ENCODE measurements at places on chromosomes 3 and 15.

DNA sequence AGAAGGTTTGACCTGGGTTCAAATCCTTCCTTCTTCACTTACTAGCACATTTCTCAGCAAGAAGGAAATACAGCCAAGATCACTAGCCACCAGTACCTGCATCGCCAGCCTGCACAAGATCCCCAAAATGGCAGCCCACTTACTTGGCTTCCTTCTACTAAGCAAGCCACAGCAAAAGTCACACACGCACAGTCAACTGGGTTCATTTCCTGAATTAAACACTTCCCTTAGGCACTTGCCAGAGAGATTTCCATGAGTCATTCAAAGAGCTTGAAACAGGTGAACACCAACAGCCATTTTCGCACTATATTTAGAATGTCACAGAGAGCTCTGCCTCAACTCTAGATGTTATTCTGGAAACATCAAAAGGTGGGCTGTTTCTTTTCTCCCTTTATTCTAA, 42.6 kb downstream of the MGLL start:
- no peak for DNase-seq

DNA sequence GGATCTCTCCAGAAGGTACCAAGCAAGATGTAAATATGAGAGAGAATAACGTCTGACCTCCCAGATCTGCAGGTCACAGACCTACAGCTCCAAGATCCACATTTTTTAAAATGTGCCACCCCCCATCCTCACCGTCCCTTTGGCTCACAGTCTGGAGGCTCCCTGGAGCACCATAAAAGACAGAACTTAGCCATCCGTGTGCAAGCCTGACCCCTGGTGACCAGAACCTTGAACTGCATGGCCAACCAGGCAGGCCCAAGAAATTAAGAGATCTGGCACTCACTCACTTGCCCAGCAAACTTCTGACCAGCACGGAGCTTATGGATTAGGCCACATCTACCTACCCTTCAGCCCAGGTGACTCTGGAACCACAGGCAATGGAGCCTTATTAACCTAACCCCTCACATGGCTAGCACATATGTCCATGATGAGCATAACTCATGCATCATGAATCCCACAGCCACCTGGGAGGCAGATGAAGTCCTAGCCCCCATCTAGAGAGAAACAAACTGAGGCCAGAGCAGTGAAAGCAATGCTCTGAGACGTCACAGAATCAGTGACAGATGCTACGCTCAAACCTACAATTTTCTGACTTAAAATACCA, 275.3 kb downstream of the UACA start:
- DNase-seq, result no peak

- DNase-seq, result no peak
These were observed 33.2 kb downstream of the ZDHHC19 start for GRCh38 chr3:196177967-196178366.

- DNase-seq, result no peak
These were observed 53.7 kb downstream of the ADCY5 start for GRCh38 chr3:123395235-123395634.

DNA sequence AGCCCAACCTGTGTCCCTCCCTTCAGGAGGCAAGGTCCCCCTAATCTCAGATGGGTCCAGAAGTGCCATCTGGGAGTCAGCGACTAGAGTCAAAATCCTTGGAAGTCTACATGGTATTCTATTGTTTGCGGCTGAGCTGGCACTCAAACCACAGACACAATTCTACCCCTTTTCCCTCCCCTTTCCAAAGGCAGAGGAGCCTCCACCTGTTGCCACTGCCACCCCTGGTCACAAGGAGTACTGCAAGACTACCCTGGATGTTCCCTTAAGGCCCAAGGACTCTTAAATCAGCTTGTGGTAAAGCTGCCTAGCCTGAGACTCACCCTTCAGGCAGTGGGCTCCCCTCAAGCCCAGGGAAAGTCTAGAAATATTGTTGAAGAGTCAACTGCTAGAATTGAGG, 4.3 kb upstream of the OR5H6 start:
- DNase-seq, result no peak

DNA sequence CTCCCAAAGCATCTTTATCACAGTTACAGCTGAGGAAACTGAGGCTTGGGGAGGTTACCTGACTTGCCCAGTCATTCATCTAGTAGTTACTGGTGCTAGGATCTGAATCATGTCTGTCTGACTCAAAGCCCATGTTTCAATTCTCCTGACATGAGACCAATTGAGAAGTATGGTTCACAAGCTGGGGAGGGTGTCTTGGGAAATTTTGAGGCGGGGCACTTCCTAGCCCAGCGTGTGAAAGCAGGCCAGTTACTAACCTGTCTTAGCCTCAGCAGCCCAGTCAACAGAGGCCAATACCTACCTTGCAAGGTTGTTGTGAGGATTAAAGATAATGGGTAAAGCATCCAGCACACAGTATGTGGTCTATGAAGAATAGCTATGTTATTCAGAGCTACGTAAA, 37.0 kb downstream of the CLDN18 start:
- DNase-seq, result no peak

- DNase-seq, result no peak
These were observed 27.0 kb upstream of the MUC4 start for GRCh38 chr3:195838714-195839113.

GRCh38 chr3:59367150-59367549, 317.3 kb upstream of the CFAP20DC start:
- no peak for DNase-seq

DNA sequence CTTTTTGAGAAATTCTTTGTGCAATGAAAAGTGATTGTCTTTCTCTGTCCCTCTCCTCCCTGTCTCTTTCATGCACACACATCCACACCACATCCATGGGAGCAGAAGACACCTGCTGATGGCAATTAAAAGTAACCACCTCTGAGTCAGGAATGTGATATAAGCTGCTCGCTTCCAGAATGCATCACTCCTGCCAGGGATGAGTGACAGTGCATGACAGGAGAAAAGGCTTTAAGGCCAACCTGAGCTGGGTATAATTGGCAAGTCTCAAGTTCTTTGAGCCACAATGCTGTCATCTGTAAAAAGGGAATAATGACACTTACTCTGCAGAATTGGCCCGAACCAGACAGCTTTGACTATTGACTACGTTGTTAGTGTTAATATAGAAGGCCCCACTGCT, 59.6 kb downstream of the UBP1 start:
- DNase-seq, result no peak

DNA sequence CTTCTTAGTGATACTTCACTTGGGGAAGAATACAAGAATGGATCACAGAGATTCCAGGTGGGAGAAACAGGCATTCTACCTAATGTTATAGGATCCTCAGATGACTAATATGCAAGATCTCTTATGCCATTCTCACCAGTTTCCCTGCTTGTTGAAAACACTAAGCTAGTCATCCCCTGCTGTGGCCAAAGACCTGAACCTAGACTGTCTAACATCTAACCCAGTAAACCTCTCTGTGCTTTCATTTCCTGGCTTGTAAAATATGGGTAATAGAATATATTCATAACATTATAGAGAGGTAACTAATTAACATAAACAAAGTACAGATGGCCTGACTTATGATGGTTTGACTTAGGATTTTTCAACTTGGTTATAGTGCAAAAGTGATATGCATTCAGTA, 776.3 kb downstream of the TUSC7 start:
- DNase-seq, result no peak
